ENCODE measurements at places on chromosomes 3 and 15.

GRCh38 chr15:50260969-50261496 is 4.5 kb downstream of the HDC start:
- no peak for DNase-seq

DNA sequence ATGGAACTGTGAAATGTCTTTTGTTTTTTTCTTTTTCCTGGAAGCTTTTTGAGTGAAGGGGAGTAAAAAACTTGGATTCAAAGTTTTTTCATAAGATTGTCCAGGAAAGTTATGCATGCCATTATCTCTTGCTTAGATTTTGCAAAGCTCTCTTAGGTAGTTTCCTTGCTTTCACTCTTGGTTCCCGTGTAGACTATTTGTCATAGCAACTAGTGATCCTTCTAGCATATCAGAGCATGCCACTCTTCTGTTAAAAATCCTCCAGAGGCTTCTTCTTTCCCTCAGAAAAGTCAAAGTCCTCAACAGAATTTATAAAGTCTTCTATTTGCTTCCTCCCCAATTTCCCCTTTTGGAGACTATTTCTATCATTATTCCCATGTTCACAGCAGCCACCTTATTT is 21.1 kb downstream of the GTF2E1 start:
- DNase-seq: no peak

DNA sequence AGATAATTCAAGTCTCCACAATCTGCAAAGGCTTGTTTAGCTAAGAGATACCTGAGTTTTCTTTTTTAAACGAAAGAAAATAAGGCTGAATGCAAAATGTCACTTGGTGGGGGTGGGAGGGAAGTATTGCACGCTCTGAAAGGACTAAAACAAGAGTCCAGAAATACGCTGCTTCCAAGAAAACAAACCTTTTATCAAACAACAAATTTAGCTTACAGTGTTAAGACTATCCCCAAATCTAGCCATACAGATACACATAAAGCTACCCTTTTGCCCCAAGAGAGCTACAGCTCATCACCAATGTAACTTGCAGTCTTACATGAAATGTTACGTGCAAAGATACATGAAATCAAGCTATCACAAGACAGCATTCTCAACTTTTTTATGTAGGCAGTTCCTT is 522.5 kb downstream of the FOXP1 start:
- no peak for DNase-seq

- DNase-seq: no peak
These were observed at the start of gene RAP2B for GRCh38 chr3:153161714-153162512. RAP2B (plus strand) TSS chr3:153162226; CDS start chr3:153162694, 468 bp downstream.

DNA sequence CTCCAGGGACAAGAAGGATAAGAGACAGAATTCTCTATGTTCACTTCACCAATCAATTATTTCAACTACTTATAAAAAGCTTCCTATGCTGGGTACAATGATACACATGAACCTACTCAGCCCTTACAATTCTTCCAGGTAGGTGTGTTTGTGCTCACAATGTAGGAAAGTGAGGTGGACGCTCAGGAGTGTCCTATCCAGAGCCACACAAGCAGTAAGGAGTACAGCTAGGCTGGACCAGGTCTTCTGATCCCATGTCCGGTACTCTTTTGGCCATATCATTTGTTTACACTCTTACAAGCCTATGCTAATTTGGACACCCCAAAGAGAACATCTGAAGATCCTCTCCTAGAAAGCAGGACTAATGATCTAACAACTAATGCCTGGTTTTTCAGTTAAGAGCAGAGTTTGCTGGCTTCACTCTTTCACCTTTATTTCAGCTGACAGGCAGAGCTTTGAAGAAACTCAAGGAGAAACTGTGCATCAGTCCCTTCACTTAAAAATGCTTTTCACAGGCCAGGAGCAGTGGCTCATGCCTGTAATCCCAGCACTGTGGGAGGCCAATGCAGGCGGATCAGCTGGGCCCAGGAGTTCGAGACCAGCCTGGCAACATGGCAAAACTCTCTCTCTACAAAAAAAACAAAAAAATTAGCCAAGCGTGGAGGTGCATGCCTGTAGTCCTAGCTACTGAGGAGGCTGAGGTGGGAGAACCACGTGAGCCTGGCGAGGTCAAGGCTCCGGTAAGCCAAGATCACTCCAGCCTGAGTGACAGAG is 27.5 kb downstream of the IGF2BP2 start:
- no peak for DNase-seq

GRCh38 chr3:49166752-49167556 is 823 bp upstream of the CCDC71 start:
- DNase-seq: no peak

DNA sequence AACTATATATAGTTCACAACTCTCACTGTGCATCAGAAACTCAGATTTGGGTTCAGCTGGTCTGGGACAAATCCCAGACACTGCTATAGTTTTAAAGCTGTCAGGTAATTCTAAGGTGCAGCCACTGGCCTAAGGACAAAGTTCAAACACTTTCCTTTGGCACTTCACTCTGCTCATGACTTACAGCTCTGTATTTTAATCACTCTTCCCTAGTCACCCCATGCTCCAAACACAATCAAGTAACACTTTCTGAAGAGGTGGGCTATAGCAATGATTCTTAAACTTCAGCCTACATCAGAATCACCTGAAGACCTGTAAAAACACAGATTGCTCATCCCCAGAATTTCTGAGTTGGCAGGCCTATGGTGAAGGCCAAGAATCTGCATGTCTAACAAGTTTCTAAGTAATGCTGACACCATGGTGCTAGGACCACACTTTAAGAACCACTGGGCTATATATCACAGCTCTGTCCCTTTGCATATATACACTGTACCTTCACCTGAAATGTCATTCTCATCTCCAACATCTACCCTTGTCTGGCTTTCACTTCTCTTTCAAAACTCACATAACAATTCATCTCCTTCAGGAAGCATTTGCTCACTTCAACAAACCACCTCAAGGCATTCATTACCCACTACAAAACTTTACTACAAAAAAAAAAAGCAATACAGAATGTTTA is 21.4 kb downstream of the STAG1 start:
- DNase-seq: no peak

DNA sequence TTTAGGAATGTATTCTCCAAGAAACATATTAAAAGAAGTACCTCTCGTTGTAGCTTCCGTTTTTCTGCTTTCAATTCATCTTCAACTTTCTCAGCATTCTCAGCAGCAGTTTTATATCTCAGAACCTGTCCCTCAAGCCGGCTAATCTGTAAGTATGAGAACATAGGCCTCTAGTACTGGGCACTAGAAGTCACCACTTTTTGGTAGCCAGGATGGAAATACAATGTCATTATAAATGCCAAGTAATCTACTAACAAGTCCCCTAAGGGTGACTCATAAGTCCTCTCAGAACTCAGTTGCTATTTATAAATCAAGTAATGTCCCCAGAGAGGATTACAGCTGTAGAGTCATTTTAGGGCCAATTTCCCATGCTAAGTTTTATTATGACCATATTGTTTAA is 61.1 kb downstream of the MLH1 start:
- DNase-seq: no peak

GRCh38 chr3:108159105-108159504 is 63.1 kb downstream of the IFT57 start:
- no peak for DNase-seq

DNA sequence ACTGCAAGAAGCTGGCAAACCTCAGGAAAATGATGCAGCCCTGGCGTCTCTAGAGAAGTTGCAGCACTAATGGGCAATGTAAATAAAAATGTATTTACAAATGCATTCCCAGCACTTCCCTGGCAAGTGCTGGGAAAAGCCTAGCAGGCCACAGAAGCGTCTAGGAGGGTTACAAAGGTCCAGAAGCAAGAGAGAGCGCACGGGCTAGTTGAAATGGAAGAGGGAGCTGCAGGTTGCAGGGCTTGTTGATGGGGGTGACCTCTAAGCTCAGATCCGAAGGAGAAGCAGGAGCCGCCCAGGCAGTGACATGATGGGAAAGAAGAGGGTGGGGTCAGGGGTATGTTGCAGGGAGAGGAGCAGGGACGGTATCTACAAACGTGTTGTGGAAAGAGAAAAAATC is 2.7 kb upstream of the KNL1 start:
- DNase-seq: no peak

GRCh38 chr3:17810759-17811158 is 68.3 kb upstream of the TBC1D5 start:
- no peak for DNase-seq

DNA sequence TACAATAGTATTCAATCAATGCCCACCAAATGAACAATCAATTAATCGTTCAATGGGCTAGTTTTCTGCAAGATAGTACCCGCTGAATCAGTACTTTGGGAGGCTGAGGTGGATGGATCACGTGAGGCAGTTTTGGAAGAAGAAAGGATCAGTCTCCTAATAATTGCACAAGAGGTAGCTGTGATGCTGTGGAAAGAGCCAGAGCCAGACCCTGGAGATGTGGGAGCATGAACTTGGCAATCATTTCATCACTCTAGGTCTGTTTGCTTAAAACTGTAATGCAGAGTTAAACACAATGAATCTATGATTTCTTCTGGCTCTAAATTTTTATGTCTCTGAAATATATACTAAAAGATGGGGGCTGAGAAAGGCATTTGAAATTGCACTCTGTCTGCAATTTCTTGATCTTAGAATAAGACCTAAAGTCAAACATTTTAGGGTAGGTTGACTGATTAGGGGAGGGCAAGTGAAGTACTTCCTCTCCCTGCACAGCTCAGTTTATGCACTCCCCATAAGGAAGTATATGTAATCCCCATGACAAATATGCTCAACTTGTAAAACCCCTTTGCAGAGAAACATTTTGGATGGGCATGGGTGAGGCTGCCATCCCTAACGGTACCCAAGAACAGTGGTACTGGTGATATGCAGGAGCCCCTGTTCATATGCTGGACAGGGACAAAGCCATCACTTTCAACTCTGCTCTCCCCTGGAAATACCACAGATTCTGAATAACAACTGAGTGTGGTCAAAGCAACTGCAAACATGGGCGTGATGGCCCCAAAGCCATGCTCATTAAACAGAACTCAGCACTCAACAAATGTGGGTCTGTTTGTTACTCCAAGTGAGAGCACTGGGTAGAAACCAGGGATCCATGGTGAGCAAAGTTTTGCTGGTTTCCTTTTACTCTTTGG is 28.6 kb upstream of the SPATA12 start:
- DNase-seq: no peak

DNA sequence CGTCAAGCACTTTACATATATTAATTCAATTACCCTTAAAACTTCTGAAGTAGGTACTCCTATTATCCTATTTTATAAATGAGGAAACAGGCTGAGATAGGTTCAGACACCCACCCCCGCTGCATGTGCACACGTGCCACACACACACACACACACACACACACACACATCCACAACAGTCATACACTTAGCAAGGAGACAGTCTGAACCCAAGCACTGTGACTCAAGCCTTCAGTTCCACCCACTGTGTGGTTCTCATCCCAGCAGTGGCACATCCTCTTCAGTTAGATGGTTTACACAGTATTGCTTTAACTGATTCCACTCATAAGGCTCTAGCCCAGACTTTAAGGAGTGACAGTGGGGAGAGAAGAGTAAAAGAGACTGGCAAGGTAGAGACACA is 91.1 kb upstream of the FGF7 start:
- no peak for DNase-seq

DNA sequence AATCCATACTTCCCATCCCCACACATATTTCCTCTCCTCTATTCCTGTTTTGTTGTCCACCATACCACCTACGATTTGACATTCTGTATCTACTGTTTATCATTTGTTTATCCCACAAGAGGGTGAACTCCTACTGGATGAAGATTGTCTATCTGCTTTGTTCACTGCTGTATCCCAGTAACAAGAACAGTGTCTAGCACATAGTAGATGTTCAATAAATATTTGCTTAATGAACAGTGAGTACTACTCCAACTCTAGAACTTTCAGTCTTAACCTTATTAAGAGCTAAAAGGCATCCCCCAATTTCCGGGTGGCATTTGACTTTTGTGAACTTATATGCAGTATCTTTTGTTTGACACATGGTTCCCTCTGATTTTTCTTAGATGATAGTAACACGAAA is 1.3 kb downstream of the PYGO1 start:
- DNase-seq: no peak

DNA sequence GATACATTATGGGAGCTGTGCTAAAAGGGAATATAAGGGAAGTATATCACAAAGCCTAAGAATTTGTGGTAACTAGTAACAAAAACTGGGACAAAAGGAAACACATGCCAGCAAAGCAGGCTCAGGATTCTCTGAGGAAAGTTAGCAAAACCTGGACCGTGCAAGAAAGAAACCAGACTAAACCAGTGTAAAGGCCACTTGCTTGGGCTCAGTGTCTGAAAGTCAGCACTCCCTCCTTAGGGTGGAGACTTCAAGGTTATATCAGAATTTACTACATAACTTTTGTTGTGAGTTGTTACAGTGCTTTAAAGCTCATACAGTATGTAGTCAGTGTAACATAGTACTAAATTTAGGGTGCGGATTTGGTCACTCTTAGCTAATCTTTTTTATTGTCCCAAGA is 269.9 kb upstream of the GADL1 start:
- DNase-seq: no peak

- no peak for DNase-seq
These were observed 125.4 kb downstream of the NUP210 start for GRCh38 chr3:13294442-13295351.

- no peak for DNase-seq
These were observed 21.8 kb upstream of the POU1F1 start for GRCh38 chr3:87298111-87298718.

- no peak for DNase-seq
These were observed 27.2 kb upstream of the SLC25A36 start for GRCh38 chr3:140914384-140914945.

GRCh38 chr15:31440754-31441311 is 114.2 kb downstream of the KLF13 start:
- no peak for DNase-seq

DNA sequence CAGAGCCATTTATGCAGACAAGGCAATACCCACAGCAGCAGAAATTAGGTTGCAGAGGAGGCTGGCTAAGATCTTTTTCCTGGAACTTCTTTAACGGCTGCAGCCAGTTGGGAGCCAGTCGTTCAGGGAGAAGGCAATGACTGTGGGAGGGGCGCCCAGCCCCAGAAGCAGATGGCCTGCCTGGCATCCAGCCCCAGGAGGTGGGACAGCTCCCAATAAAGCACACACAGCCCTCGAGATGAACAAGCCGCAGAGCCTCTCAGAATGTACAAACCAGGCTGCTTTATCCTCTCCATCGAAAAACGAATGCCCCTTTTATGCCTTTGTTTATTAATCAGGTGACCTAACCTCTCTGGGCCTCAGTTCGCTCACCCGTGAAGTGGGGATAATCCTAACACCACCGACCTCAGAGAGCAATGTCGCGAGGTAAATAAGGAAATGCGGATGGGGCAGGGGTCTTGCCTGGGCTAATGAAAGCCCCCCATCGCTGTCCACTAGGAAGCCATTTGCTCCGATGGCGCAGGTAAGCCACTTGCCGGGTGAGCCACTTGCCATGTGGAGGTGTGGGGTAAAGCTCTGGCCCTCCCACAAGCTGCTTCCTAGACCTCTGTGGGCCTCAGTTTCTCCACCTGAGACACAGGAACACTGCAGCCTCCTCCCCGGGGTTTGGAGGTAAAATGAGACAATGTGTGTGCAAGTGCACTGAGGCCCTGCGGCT is 35.8 kb downstream of the MGLL start:
- DNase-seq: peak; percentile 55

Measured in NCI-H187 (cell line).